SIG-M5 (cell line): ENCODE measurements at places on chromosomes 5 and 9.

GRCh38 chr9:116133163-116133562 is 20.4 kb upstream of the PAPPA start:
- DNase-seq: no peak

DNA sequence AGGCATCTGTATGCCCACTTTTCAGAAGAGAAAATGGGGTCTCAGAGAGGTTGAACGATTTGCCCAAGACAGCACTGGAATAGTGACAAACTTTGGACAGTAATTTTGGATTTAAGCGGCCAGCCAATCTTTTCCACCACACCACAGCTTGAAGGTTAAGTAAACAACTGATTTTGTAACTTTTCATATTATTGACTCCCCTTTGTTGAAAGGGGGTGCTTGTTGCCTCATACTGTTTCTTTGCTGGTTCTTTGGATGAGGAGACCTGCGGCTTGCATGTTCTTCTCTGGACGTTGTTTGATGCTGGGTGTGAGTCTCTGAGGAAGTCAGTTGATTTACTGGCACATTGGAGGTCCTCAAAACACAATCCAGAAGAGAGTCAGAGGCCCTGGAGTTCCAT is 11.7 kb upstream of the GABBR2 start:
- no peak for DNase-seq

GRCh38 chr9:70435948-70436347 is 21.5 kb upstream of the KLF9 start:
- no peak for DNase-seq

GRCh38 chr9:113590991-113591898 is 127.7 kb downstream of the RGS3 start:
- DNase-seq: no peak

GRCh38 chr9:98899408-98900056 is 44.2 kb upstream of the COL15A1 start:
- DNase-seq: no peak

GRCh38 chr5:175795959-175796358 is 75.4 kb upstream of the CPLX2 start:
- no peak for DNase-seq

- DNase-seq: no peak
These were observed 1711.5 kb upstream of the NUDT12 start for GRCh38 chr5:105274079-105274478.

DNA sequence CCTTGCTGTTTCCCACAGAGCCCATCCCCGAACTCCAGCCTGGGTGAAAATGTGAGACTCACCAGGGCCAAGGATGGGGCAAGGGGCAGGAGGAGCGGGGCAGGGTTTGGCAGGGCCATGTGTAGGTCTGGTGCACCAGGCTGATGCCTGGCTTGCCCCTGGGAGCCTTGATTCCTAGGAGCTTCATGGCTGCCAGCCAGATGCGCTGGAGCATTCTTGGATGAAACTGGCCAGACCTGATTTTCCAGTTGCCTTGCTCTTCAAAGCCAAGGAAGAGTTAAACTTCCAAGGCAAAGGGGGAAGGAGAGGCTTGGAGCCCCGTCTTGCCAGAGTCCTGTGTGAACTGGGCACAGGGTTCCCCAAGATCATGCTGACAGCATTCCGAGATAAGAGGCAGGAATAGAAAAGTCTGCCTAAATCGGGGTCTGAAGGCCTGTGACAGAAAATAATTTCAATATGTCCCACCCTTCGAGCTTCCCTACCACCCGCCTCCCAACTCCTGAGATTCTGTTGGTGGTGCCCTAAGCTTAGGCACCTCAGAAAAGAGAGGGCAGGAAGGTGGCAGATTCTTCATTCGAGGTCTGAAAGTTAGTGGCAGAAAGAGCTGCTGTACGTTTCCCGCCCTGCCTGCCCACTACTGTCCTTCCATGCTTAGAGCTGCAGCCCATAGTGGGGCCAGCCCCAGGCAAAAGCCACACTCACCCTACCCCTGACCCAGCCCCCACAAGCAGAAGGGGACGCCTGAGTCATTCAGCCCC is 20.4 kb downstream of the FAT2 start:
- no peak for DNase-seq

DNA sequence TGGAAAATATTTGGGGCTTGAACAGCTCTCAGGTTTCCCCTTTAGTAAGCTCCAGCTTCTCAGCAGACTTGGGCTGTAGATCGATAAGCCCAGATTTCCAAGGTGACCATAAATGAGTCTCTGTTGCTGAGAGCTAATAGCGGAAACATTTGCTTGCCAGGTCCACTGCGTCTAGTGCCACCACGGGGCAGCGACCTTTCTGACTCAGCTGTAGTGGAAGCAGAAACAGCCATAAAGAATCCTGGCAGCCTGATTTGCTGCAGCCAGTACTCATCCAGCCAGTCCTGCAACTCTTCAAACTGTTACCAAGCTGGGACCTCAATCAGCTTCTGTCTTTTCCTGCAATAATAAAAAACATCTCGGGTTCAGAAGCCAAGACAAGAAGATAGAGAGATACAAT is 241.7 kb downstream of the DOCK8 start:
- DNase-seq: no peak
